CD4-positive, alpha-beta T cell treated with Interleukin-10 for 1 hour (primary cell): ENCODE measurements at places on chromosomes 5 and 9.
A peak's percentile ranks its signal among the peaks of the same experiment; 100 is the strongest.

DNA sequence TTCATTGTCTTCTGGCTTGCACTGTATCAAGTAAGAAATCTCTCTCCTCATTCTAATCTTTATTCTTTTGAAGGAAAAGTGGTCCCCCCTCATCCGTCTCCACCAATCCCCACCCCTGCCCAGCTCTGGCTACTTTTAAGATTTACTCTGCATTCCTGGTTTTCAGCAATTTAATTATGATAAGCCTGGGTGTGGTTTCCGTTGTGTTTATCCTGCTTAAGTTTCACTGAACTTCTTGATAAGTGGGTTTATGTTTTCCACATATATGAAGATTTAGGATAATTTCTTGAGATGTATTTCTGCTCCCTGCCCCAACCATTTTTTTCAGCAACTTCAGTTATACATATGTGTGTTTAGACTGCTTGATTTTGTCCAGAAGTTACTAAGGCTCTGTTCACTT is 46.5 kb downstream of the PTBP3 start:
- no peak for DNase-seq

- DNase-seq, result no peak
Observed at GRCh38 chr5:51203598-51203997, 179.7 kb upstream of the ISL1 start.

DNA sequence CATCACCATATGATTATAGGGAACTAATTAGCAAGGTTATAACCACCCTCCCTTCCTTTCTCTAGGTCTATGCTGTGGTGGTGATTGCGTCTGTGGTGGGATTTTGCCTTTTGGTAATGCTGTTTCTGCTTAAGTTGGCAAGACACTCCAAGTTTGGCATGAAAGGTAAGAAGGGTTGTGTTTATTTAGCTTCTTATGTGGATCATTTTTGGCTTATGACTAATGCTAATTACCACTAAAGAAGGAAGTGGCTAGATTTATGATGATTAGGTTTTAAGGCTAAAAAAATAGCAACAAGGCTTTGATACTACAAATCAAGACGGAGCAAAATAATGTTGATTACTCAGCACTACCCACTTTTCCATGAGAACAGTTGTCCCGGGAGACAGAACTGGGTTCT is 82.4 kb downstream of the NTRK2 start:
- peak; percentile 2 for DNase-seq

- DNase-seq, result no peak
Observed at GRCh38 chr9:81390792-81391456, 298.4 kb downstream of the TLE1 start.

- no peak for DNase-seq
Observed at GRCh38 chr9:90290716-90291485, 351.7 kb downstream of the DIRAS2 start.

DNA sequence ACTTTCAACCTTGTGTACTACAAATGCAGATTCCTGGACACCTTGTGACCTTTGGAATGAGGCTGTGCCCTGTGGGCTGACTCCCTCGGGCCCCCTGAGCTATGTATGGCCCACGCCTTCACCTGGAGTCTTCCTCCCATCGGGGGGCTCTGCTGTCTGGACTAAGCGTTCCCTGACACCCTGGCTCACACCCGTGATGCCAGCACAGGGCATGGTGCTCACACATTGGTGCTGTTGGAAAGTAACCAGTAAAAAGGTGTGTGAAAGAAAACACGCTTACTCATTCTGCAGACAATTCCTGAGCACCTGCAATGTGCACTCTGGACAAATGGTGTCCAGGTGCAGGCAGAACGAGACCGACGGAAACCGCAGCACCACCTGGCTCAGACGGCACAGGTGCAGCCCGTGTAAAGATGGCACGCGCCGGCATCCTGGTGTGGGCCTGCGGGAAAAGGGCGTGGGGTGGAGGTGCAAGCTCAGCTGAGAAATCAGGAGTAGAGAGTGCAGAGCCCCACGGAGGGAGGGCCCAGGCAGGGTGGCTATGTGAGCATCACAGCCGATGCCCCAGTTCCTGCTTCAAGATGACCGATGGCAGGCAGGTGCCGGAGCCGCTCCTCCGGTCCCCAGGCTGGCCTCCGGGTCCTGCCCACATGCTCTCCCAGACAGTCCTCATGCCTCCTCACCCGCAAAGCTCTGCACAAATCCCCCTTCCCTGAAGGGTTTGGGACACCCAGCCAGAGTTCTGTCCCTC is 11.0 kb downstream of the LPCAT1 start:
- no peak for DNase-seq

DNA sequence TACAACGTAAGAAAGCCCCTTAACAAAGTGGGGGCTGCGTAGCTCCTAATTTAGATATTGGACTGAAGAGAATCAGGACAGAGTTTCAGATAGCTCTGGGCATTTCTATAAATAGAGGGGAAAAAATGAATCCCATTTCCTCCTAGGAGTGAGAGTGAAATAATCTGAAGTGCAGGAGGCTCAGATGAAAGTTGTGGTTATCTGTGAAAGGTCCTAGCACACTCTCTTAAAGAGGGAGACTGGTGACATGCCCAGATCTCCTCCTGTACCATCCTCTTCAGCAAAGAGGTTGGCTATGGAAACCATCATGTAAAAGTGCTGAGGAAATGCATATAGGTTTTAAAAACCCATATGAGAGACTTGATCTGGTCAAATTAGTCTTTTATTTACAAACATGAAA is 143.4 kb downstream of the GABRB2 start:
- no peak for DNase-seq

- DNase-seq, result no peak
Observed at GRCh38 chr9:22975951-22976350, 529.3 kb downstream of the DMRTA1 start.

DNA sequence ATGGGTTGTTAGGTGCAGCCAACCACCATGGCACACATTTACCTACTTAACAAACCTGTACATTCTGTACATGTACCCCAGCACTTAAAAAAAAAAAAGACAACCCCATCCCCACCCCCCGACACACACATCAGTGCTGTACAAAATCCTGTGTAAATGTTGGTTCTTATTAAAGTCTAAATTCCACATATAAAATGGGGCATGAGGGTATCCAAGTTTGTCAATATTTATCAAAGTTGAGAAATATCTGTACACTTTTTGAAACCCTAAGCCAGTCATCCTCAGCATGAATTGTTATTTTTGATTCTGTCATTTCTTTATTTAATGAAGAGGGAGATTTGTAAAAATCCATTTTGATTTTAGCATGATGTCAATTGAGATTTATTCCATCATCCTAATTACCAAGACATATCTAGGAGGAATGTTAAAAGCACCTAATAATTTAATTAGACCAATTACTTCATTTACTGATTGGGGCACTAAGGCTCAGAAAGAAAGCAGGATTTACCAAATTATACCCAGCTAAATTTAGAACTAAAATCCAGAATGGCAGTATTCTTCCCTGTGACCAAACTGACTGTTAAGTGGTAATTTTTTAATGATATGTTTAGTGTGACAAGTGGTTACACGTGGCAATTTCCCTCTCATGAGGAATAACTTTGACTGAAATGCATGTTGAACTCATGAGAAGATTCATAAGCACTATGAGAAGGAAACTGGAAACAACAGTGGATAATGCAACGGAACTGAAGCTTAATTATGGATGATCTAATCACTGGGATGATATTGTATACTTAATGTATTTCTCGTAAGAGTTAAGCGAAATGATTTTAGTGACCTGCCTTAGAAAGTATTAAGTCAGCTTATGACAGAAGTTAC is 195.9 kb downstream of the SGCD start:
- no peak for DNase-seq

GRCh38 chr5:2375757-2376250 is 375.7 kb downstream of the IRX2 start:
- no peak for DNase-seq

GRCh38 chr5:160747987-160748386 is 104.0 kb downstream of the ATP10B start:
- DNase-seq, result no peak

- no peak for DNase-seq
Observed at GRCh38 chr9:90198956-90199355, 443.7 kb downstream of the DIRAS2 start.

DNA sequence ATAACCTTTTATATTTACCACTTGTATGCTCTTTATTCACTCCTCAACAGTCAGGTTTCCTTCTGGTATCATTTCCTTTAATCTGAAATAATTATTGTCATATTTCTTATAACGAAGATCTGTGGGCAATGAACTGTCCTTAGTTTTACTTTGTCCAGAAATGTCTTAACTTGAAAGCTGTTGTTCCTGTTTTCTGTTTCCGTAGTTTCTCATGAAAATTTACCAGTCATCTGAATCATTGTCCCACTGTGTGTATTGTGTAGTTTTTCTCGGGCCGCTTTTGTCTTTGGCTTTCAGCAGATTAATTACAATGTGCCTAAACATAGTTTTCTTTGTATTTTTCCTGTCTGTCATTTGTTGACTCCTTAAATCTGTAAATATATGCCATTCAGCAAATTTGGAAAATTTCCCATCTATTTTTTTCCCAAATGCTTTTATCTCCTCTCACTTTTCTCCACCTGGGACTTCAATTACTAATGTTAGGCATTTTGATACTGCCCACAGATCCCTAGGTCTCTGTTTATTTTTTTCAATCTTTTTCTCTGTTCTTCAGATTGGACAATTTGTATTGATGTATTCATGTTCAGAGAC is 74.9 kb downstream of the PDE8B start:
- no peak for DNase-seq

DNA sequence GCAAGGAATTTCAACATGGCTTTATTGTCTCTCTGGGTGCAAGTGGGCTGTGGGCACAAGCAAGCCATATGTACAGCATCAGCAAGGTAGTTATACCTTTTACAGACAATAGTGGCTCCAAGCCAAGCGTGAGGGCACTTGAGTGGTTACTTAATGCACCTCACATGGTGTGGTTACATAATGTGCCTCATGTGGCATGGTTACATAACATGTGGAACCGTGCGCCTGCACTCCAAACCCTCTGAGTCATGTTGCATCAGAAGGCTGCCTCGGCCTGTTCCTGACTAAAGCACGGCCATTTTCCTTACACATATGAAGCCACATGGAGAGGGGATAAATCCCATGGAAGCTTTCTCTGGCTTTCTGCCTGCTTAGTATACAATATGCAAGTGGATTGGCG is 150.9 kb downstream of the OSTF1 start:
- peak; percentile 1 for DNase-seq

GRCh38 chr5:68070591-68071281 is 144.8 kb upstream of the PIK3R1 start:
- DNase-seq, result no peak

DNA sequence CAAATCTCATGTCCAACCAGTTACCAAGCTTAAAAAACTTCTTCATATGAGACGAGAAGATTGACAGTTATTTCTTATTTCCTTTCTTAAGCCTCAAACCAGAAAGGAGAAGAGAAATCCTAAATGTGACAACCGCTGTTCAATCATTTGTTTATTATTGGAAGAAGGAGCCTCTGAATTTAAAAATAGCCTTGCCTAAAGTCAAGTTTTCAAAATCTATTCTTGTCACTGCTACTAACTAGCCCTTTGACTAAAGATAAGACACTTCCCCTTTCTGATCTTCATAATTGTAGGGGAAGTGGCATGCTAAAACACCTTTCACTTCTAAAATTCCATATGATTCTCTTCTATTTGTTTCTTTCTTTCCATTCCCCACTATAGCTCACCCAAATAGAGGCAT is 106.2 kb upstream of the EMB start:
- no peak for DNase-seq

GRCh38 chr9:82969291-82969690 is 93.7 kb downstream of the RASEF start:
- DNase-seq, result no peak

DNA sequence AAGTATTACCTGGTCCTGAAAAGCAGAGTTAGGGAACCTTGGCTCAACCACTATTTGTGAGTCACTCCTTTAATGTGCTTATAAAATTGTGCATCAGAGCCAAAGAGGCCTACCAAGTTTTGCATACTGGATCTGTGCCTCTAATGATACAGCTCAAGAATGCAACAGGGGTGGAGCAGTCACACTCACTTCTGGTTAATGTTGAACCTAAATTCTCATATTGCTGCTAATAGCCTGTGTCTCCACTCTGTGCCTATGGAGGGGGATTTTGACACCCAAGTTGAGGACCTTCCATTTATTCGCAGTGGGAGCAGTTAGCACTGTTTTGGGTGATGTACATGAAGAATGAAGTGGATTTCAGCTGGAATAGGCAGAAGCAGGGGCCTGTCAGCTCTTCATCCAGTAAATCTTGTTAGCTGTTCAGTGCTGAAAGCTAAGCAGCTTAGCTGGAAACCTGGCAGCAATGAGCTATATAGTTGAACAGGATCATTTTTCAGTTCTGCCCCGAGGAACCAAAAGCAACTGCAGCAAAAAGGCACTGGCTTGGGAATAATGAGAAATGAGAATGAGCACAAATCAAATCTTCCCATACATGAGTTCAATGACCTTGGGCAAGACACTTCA is 9.7 kb downstream of the SH3TC2 start:
- DNase-seq, result no peak

- no peak for DNase-seq
Observed at GRCh38 chr9:16060436-16061129, 507.7 kb downstream of the CCDC171 start.

GRCh38 chr9:6417186-6417585 is 4.2 kb downstream of the UHRF2 start:
- no peak for DNase-seq

DNA sequence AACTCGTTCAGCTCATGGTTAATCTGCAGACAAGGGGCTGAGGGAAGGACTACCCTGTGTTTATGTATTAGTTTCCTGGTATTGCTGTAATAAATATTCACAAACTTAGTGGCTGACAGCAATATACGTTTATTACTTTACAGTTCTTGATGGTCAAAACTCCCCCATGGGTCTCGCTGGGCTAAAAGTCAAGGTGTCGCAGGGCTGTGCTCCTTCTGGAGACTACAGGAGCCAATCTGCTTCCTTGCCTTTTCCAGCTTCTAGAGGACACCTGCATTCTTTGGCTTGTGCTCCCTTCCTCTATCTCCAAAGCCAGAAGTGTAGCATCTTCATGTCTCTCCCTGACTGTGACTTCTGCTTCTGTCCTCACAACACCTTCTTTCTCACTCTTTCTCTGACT is 653.8 kb upstream of the RIOK2 start:
- DNase-seq, result no peak

GRCh38 chr5:26889815-26890214 is 148.6 kb downstream of the CDH9 start:
- no peak for DNase-seq

- DNase-seq, result peak; percentile 47
Observed at GRCh38 chr9:93576258-93577077, at the start of gene PHF2. TSS of gene PHF2 (plus strand) at chr9:93576584. CDS start at chr9:93576774, 190 bp downstream.
